ENCODE measurements at places on chromosomes 1 and 21.

- H3K4me3 ChIP-seq: no peak overlapping the region
- H3K27ac ChIP-seq: no peak overlapping the region
- no peaks in the 10 kb centered on the region for H3K27me3 ChIP-seq
- H3K36me3 ChIP-seq: no peaks in the 10 kb centered on the region
- no peak for DNase-seq
Observed at GRCh38 chr1:89589515-89589914, 43.4 kb upstream of the LRRC8C start.

DNA sequence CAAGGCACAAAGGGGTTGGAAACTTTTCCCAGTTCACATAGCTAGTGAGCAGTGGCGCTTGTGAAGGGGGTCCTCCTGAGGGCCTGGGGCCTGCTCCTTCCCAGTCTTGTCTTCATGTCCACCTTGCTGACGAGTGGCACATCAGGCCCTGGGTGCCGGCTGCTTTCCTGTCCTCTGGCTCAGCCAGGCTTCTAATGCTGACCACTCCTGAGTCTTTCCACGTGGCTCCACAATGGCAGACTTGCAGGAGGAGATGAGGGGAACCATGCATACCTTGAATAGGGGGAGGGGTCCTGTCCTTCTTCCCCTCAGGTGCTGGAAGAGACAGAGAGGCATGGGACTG, 38.7 kb downstream of the MAPKAPK2 start:
- no peaks in the 10 kb centered on the region for H3K36me3 ChIP-seq
- H3K4me1 ChIP-seq: peaks cover 10% of the 10 kb centered on the region
- DNase-seq: no peak
- H3K27ac ChIP-seq: no peak overlapping the region

DNA sequence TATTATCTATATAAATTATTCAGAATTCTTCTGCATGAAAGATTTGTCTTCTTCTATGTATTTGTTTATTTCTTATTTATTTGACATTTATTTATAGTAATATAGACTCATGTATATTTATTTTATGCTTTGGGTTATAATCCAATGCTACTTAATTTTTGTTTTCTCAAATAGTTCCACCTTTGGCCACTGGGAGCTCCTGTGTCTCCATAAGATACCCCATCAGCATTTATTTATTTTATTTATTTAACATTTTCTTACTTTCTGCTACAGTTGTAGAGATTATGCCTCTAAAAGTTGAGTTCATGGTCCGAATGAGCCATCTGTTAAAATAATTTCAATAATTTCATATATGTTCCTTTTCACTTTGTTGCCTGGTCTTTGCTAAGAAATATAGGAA, 289.4 kb downstream of the ADGRL2 start:
- no peaks in the 10 kb centered on the region for H3K27me3 ChIP-seq
- no peaks in the 10 kb centered on the region for H3K36me3 ChIP-seq
- H3K27ac ChIP-seq: no peak overlapping the region
- DNase-seq: no peak
- no peaks in the 10 kb centered on the region for H3K4me1 ChIP-seq
- H3K4me3 ChIP-seq: no peak overlapping the region

DNA sequence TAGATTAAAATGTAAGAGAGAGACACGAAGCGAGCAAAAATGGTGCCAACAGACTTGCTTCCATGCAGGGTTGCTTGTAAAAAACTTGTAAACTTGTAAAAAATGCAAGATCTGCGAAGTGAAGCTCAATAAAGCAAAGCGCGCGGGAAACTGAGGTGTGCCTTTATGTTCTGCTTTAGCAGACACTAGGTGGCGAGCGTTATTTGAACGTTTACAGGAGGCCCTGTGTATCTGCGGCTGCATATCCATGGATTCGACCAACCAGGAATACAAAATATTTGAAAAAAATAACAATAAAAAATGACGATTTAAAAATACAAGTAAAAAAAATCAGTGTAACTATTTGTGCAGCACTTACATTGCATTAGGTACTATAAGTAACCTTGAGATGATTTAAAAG, 1.5 kb downstream of the UBE2G2 start:
- peaks cover 70% of the 10 kb centered on the region for H3K36me3 ChIP-seq
- DNase-seq: no peak
- H3K4me3 ChIP-seq: peak overlapping the region; percentile 85
- no peak overlapping the region for H3K27ac ChIP-seq

- no peak overlapping the region for H3K27ac ChIP-seq
- no peaks in the 10 kb centered on the region for H3K36me3 ChIP-seq
- H3K4me1 ChIP-seq: no peaks in the 10 kb centered on the region
- DNase-seq: no peak
Observed at GRCh38 chr1:64955097-64956009, 11.0 kb downstream of the JAK1 start.

GRCh38 chr1:19036041-19036812, 79.8 kb upstream of the IFFO2 start:
- no peak for DNase-seq
- H3K27ac ChIP-seq: no peak overlapping the region
- no peaks in the 10 kb centered on the region for H3K27me3 ChIP-seq
- H3K36me3 ChIP-seq: no peaks in the 10 kb centered on the region
- H3K4me3 ChIP-seq: no peak overlapping the region
- no peaks in the 10 kb centered on the region for H3K4me1 ChIP-seq

GRCh38 chr1:1374929-1375662, at the start of gene AURKAIP1:
TSS of gene AURKAIP1 (minus strand) at chr1:1375207. CDS start at chr1:1374756, 451 bp downstream.
- peaks cover 14% of the 10 kb centered on the region for H3K36me3 ChIP-seq
- H3K27ac ChIP-seq: peak within 1 kb of the TSS; percentile 78
- H3K4me1 ChIP-seq: peaks cover 13% of the 10 kb centered on the region
- peak within 1 kb of the TSS; percentile 95 for H3K4me3 ChIP-seq
- no peaks in the 10 kb centered on the region for H3K27me3 ChIP-seq

DNA sequence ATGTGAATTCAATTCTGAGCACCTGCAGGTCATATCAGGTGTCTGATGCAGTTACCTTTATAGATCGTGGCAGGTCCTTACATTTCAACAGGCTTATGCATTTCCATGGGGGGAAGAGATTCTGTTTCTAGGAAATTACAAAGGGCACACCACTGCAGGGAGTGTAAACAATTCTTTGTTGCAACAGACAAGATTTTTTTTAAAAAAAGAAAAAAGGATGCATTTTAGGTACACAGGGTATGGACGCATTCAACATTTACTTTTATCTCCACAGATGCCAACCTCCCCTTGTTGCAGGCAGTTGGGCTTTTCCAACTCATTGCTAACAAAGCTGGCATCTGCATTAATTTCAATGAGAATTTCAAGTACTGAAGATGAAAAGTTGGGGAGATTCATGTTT, 13.5 kb upstream of the TEKT2 start:
- no peaks in the 10 kb centered on the region for H3K27me3 ChIP-seq
- DNase-seq: no peak
- H3K4me1 ChIP-seq: no peaks in the 10 kb centered on the region
- H3K27ac ChIP-seq: no peak overlapping the region
- H3K4me3 ChIP-seq: no peak overlapping the region

GRCh38 chr1:187665483-187665882, 836.7 kb downstream of the PLA2G4A start:
- DNase-seq: no peak
- peak overlapping the region; percentile 26 for H3K4me3 ChIP-seq
- no peak overlapping the region for H3K27ac ChIP-seq
- no peaks in the 10 kb centered on the region for H3K4me1 ChIP-seq
- H3K36me3 ChIP-seq: no peaks in the 10 kb centered on the region

GRCh38 chr1:86542631-86543030, 4.2 kb upstream of the CLCA4 start:
- no peaks in the 10 kb centered on the region for H3K27me3 ChIP-seq
- no peak overlapping the region for H3K4me3 ChIP-seq
- no peak for DNase-seq
- no peak overlapping the region for H3K27ac ChIP-seq
- H3K36me3 ChIP-seq: no peaks in the 10 kb centered on the region

- H3K4me1 ChIP-seq: no peaks in the 10 kb centered on the region
- H3K36me3 ChIP-seq: no peaks in the 10 kb centered on the region
- DNase-seq: no peak
- no peaks in the 10 kb centered on the region for H3K27me3 ChIP-seq
Observed at GRCh38 chr1:81125672-81126071, 675.1 kb upstream of the ADGRL2 start.

DNA sequence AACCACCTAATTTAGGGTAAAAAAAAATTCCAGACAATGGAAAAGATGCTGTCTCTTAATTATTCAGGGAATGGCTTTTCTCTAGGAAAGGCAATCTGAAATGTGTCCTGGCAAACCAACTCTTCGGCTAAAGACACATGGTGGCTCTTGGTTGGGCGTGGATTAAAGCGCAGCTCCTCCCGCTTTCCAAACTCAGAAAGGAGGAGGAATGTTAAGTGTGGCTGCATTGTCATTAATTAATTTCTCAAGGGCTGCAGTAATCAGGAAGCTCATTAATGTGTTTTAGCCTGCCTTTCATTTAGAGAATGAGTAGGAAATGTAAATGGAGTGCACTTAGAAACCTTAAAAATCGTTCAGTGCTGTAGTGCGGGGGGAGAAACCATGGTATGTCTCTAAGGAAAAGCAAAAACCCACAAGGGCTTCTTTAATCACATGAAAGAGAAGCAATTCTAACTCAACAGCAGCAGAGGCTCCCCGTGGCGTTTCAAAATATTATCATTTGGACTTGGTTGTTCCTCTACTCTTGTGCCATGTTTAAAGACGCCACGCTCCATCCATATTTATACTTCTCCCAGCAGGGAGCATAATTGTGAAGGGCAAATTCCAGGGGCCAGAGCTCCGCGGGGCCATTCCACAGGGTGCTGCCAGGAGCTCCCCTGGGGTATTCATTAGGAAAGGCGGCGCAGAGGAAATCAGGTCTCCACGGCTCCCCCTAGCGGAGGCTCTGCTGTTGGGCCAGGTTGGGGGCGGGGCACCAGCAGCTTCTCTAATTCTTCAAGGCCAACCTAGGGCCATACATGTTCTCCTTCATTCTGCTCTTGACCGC, 91.9 kb upstream of the SSX2IP start:
- peak; percentile 45 for DNase-seq
- no peaks in the 10 kb centered on the region for H3K36me3 ChIP-seq
- no peak overlapping the region for H3K27ac ChIP-seq
- no peaks in the 10 kb centered on the region for H3K27me3 ChIP-seq
- H3K4me1 ChIP-seq: no peaks in the 10 kb centered on the region
- H3K4me3 ChIP-seq: no peak overlapping the region

DNA sequence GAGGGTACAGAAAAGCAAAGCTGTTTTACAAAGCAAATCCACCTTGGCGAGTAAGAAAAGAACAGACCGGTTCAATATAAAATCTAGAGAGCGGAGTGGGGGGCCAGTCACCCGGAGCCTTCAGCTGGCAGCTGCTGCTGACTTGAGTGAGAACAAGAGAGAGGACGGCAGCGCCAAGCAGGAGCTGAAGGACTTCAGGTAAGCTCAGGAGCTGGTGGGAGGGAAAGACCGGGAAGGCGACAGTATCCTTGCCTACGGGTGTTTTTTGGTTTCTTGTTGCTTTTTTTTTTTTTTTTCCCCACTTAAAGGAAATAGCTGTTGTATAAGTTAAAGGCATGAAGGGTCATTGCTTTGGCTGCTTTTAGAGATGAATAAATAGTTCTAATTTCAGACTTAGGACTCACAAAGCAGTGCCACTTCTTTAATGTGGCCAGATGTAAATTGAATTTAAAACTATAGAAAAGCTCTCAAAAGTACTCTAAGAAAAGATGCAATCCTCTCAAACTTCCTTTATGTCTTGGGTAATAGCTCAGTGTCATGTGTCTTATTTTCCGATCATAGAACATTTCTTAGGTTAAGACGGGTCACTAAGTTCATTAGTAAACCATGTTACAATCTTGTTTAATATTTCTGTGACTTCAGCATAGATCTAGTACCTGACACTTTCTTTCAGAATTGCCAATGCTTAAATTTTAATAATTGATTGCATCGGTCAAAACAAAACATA, 82.8 kb downstream of the PRDM2 start:
- H3K4me3 ChIP-seq: no peak overlapping the region
- no peak overlapping the region for H3K27ac ChIP-seq
- no peaks in the 10 kb centered on the region for H3K27me3 ChIP-seq
- DNase-seq: no peak
- H3K4me1 ChIP-seq: peaks cover 16% of the 10 kb centered on the region
- peaks cover 96% of the 10 kb centered on the region for H3K36me3 ChIP-seq

- no peak for DNase-seq
- no peaks in the 10 kb centered on the region for H3K36me3 ChIP-seq
- H3K27ac ChIP-seq: no peak overlapping the region
Observed at GRCh38 chr21:37463083-37463801, 96.7 kb downstream of the DYRK1A start.

DNA sequence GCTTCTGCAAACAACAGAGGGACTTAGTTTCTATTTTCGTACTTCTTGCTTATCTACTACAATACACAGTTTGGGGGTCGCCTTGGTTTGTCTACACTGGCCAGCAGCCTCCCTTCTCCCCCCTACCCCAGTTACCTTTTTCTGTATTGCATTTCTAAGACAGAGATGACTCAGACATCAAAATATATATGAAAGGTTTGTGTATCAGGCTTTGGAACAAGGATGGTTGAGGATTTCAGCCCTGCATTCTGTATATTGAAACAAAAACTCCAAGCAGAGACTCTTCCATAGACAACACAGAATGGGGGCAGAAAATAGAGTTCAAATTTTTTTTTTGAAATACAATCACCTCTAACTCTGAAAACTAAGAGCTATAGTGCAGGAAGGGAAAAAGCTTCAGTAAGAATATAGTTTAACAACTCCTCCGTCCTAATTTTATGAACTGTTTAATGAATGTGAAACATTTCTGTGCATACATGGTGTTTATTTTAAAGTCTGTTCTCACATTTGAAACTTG, 1.9 kb downstream of the SAMD13 start:
- H3K4me3 ChIP-seq: peak overlapping the region; percentile 20
- no peak overlapping the region for H3K27ac ChIP-seq
- H3K4me1 ChIP-seq: peaks cover 26% of the 10 kb centered on the region
- DNase-seq: no peak
- no peaks in the 10 kb centered on the region for H3K27me3 ChIP-seq

- no peak for DNase-seq
- no peak overlapping the region for H3K27ac ChIP-seq
- no peak overlapping the region for H3K4me3 ChIP-seq
- H3K36me3 ChIP-seq: no peaks in the 10 kb centered on the region
- no peaks in the 10 kb centered on the region for H3K27me3 ChIP-seq
- peaks cover 1% of the 10 kb centered on the region for H3K4me1 ChIP-seq
Observed at GRCh38 chr1:58324558-58324957, 222.0 kb downstream of the OMA1 start.

- DNase-seq: no peak
- no peak overlapping the region for H3K4me3 ChIP-seq
- H3K36me3 ChIP-seq: no peaks in the 10 kb centered on the region
- no peak overlapping the region for H3K27ac ChIP-seq
- H3K27me3 ChIP-seq: no peaks in the 10 kb centered on the region
Observed at GRCh38 chr1:4315202-4315601, 339.2 kb upstream of the AJAP1 start.

DNA sequence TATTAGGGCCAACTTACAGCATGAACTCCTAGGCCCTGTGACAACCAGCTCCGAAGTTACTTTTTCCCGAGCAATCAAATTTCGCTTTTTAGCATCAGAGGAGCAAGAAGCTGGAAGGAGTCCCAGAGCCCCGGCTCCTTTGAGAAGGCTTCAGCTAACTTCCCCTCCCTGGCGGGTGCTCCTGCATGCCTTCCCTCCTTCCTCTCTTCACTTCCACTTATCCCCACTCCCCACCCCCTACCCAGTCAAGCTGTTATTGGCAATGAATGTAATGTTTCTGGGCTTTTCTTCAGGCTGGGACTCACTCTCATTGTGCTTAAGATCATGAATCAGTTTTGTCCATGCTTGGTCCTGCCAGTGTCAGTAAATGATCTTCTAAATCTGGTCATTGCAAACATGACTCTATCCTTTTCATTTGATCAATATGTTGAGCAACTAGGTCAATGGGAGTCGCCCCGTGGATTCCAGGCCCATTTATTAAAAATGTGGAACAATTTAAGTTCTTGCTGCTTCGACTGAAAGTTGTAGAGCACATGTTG, 94.5 kb upstream of the TSPAN2 start:
- no peak overlapping the region for H3K27ac ChIP-seq
- H3K27me3 ChIP-seq: no peaks in the 10 kb centered on the region
- H3K36me3 ChIP-seq: no peaks in the 10 kb centered on the region
- peaks cover 2% of the 10 kb centered on the region for H3K4me1 ChIP-seq
- DNase-seq: no peak
- H3K4me3 ChIP-seq: no peak overlapping the region
